ENCODE measurements at places on chromosomes 2 and 18.

DNA sequence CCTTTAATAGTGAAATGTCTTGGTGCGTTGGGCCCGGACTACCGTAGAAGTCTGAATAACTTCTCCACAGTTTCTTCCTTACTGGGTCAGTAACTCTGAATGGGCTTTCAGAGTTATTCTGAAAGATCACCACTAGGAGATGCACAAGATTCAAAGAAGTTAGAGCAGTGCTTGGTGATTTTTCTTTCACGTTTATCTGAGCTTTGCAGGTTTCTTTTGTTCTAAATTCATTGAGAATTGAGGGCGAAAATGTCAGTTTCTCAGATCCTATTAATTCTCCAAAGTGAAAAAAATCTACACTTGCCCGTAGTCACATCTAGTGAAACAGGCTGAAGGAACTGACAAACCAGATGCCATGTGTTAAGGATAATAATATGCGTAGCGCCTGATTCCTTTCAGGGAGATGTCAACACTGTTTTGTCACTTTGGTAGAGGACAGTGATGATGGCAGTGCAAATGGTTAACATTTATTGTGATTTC is 70.1 kb downstream of the QPCT start:
- DNase-seq, result no peak

GRCh38 chr2:143551971-143552650 is 422.9 kb downstream of the ARHGAP15 start:
- DNase-seq, result no peak

DNA sequence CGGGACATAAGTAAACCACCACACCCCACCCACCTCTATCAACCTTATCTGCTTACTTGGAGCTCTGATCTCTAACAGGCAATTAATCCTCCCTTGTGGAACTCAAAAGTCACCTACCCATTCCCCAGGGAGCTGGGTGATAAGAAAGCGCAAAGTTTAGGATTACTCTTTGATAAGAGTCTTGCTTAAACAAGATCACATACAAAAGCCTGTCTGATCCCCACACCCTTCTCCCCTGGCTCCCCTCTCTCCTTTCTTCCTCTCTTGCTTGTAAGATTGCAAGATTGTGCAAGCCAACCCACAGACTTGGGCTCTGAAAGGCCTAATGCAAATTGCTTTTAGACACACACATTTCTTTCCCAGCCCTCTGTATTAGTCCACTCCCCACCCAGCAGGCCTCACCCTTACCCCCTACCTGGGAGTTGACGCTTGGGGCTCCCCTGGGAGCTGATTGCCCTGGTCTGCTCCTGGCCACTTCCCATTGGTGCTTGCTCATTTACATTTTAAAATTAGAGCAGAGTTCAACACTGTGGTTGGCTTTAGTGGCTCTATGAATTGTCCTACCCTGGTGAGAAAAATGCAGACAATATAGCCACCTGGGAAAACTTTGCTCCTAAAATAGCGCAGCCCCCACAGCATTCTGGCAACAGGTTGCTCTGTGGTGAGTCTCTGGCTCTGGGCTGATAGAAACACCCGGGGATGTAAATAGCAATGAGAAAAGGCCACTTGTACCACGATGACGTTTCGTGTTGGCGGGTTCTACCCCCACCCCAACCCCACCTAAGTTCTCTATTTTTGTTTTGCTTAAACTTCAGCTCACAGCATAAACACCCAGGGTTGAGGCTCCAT is 92.8 kb upstream of the MSH2 start:
- DNase-seq, result no peak

- no peak for DNase-seq
These were observed 60.9 kb downstream of the ZFP36L2 start for GRCh38 chr2:43165378-43166069.

- no peak for DNase-seq
These were observed 172.3 kb downstream of the INO80D start for GRCh38 chr2:205913668-205914067.

DNA sequence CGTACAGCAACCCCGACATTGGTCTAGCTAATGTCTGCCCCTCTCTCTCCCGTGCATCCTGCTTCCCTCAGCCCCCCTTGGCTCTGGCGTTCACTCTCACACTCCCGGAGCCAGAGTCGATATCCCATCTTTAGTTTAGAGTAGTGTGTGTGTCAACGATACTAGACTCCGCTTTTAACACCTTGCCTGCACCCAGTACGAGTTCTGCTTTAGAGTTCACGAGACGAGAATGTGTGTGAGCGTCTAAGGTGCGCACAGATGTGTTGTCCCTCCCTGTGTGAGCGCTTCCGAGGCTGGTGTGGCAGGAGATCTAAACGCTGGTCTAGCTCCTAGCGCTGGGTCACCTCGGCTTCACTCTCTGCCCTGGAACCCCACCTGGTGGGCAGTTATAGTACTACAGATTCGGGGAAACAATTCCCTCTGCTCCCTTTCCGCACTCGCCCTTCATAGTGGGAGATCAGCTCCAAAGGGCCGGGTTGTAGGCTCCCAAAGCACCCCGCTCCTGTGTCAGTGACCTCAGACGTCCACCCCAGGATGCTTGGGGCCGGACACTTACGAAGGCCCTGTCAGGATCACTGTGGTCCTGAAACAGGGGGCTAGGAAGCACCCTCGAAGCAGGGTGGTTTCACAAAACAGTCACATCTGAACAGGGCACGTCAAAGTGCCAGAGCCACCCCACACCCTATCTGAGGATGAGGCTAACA is 2.6 kb upstream of the CYP26B1 start:
- DNase-seq, result peak; percentile 65

DNA sequence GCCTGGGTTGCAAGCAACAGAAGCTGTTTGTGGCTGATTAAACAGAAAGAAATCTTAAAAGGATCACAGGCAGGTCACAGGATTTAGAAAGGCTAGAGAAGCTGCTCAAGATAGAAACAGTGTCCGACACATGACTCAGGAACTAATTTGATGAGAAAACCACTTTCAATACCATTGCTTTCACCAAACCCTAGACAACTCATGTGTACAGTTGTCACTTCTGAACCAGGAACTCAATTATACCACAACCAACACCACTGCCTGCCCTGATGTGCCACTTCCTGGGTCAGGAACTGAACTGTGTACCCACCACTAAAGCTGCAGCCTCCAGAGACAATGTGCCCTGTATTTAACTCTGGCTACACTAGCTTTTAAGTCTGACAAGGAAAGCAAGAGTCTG is 56.0 kb downstream of the TMEM247 start:
- peak; percentile 65 for DNase-seq

DNA sequence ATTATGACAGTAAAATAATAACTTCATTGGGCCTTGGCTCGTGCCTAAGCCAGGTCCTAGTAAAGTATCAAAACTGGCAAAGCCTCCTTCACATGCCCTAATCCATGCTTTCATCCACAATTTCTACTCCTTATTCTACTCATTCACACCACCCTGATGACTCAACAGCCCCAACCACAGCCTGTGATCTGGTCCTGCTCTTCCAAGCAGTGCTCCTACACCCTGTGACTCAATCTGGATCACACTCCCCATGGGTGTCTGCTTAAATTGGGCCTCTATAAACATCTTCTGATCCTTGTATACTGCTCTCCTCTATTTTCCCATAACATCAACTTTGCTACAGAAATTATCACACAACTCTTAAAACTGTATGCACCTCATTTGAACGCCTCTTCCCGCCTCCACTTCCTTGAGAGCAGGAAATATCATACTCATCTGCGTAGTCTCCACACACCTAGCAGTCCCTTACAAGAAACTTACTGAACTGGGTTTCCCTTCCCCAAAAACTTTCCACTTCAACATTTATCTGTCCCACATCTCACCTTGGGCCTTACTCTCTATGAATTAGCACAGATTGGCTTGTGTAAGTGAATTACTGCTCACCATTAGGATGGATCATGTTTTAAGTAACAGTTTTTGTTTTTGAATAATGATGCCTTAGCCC is 15.9 kb downstream of the GTF3C3 start:
- DNase-seq, result no peak

All from activated naive CD4-positive, alpha-beta T cell treated with anti-CD3 and anti-CD28 coated beads, Interleukin-2, amount 10 ng/mL, durations not matched to agents 7 days and 5 days (primary cell).